ENCODE measurements at places on chromosomes 4 and X.

DNA sequence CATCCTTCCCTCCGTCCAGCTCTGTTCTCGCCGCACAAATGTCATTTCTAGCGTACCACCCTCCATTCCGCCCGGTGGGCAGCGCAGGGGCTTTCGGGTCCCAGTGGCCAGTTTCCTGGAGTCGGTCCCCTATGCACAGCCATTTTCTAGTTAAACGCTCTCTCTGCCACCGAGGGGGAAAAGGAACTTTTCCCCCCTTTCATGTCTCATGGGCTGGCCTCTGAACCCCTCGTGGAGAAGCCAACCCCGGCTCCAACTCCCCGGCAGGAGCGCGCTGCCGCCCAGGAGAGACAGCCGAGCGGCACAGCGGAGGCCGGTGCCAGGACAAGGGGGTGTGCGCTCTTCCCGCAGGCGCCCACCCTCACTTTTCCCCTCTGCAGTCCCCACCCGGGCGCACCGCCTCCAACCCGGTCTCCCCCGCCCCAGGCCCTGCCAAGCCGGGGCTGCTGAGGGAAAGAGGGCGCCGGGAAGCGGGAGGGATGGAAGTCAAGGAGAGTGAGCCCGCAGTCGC, 662 bp downstream of the APBB2 start:
- no peak for DNase-seq

DNA sequence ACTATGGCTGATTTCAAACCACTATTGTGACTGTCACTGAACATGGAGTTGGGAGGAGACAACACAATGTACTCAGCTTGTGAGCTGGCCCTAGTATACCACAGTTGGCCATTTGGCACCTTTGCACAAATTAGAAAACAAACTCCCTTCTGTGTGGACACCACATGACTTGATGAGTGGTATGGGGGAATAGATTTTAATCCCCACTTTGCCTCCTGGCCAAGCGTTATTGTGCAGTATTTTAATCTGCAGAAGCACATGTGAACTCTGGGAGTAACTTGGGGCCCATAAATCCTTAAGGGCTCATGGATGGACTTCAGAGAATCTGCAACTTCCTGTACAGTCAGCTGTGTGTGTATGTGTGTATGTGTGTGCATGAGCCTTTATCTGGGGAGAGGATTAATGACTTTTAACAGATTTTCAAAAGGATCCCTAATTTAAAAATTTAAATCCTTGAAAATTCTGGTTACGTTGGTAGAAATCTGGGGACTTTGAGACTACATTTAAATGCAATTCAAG, 105.0 kb upstream of the PAQR3 start:
- no peak for DNase-seq

- DNase-seq, result no peak
Observed at GRCh38 chr4:74258963-74259362, 49.3 kb upstream of the EPGN start.

DNA sequence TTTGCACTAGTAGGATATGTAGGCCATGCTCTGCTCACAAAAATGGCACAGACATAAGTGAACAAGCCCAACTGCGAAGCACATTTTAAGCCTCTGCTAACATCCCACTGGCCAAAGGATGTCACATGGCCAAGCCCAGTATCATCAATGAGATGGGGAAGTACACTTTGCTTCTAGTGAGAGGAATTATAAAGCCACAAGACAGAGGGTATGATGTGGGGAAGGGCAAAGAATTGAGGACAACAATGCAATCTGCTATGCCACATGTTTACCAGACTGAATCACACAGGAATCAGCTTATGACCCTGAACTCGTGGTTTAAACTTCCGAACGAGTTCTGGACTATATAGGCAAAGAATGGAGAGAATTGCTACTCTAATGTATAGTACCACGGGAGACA, 39.1 kb downstream of the SUPT20HL1 start:
- DNase-seq, result no peak

- DNase-seq, result no peak
Observed at GRCh38 chr4:78684325-78685079, 91.6 kb upstream of the BMP2K start.

DNA sequence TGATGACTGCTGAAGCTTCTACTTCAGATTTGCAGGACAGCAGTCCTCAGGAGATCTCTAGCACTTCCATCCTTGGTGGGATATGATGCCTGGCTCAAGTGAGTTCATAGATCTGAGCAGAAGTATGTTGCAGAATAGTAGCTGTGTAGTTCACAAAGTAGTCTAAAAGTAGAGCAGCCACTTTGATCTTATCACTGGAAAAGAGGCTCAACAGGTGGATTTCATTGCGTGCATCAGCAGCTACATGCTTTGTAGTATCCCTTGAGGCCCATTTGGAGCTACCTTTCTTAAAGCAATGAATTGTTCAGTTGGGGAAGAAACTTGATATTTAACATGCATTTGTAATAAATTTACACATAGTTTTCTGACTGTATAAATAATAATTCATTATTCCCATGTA, 29.9 kb downstream of the BEX3 start:
- no peak for DNase-seq

DNA sequence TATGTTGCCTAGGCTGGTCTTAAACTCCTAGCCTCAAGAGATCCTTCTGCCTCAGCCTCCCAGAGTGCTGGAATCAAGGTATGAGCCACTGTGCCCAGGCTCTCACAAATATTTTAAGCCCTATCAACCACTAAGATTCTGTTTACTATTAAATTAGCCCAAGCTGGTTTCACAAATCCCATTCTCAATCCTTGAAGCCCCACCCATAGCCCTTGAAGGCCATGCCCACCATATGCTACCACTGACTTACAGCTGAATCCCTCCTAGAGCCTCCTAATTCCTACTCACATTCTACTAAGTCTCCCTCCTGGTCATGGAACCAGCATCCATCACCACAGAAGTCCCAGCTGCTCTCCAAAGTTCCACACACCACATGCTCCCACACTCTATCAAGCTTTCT, 9.7 kb downstream of the GRIPAP1 start:
- no peak for DNase-seq

- DNase-seq, result no peak
Observed at GRCh38 chr4:180134091-180134866, 2108.9 kb upstream of the TENM3 start.

GRCh38 chrX:31266203-31267076, 194.6 kb upstream of the FTHL17 start:
- DNase-seq, result no peak

DNA sequence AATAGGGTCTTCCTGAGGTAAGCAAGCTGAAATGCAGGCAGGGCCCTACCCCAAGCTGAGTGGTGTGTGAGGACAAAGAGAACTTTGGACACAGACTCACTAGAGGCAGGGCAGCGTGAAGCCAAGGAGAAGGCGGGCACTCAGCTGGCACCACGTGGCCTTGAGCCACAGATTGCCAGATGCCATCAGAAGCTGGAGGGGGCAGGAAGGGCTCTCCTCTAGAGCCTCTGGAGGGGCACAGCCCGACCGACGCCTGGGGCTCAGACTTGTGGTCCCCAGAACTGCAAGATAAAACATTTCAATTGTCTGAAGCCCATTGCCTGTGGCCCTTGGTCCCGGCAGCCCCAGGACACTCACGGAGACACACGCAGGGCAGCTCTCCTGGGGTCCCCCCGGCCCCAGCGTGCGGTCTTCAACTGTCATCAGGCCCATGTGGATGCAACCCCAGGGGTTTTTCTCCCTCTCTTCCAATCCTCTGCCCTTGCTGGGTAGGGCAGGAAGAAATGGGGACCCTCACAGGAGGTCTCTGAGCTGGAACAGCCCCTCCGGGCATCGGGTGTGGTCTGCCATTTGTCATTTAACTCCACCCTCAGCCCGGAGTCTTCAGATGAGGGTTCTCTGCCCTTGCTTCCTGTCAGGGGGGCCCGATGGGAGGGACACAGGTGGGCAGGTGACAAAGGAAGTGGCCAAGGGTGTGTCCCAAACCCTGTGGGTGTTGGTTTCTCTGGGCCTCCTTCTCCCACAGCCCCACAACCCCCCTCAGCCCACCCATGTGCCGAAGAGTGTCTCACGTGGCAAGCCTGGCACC, 22.2 kb downstream of the HMX1 start:
- DNase-seq, result no peak

- no peak for DNase-seq
Observed at GRCh38 chrX:35787867-35788266, 10.3 kb upstream of the MAGEB16 start.

- DNase-seq, result no peak
Observed at GRCh38 chr4:14865804-14866203, 136.5 kb upstream of the CPEB2 start.

- DNase-seq, result no peak
Observed at GRCh38 chrX:151386838-151387459, 10.1 kb upstream of the VMA21 start.

- DNase-seq, result no peak
Observed at GRCh38 chrX:128287693-128288092, 235.5 kb upstream of the ACTRT1 start.

DNA sequence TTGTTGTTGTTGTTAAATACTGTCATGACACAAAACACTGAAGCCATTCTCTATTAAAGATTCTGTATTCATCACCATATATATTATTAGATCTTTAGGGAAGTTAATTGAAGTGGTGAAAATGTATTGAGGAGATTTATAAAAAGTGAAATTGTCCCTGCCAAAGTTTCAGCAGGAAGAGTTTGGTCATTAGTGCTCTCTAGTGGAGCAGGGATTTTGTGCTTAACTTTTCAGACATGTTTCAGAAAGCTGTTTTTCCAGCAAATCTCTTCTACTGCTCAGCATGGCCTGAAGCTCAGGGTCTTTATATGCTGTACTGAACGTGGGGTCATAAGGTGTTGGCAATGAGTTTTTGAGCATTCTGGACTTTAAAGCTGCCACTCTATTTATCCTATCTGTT, 36.7 kb upstream of the CXXC4 start:
- DNase-seq, result no peak

GRCh38 chr4:13920901-13921300, 293.4 kb upstream of the BOD1L1 start:
- peak; percentile 16 for DNase-seq

GRCh38 chrX:139023531-139023930, 312.0 kb upstream of the FGF13 start:
- no peak for DNase-seq

- no peak for DNase-seq
Observed at GRCh38 chrX:77276742-77277141, 170.4 kb upstream of the FGF16 start.

DNA sequence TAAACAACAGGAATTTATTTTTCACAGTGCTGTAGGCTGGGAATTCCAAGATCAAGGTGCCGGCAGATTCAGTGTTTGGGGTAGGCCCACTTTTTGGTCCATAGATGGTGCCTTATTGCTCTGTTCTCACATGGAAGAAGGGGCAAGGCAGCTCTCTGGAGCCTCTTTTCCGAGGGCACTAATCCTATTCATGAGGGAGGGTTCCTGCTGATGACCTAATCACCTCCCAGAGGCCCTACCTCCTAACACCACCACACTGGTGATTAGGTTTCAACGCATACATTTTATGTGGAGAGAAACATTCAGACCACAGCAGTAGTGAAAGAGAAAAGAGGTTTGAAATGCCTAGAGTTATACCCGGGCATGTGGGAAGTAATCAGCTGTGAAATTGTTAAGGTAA, 1.4 kb upstream of the POLA1 start:
- no peak for DNase-seq

- no peak for DNase-seq
Observed at GRCh38 chr4:175935016-175935661, 123.1 kb upstream of the GPM6A start.

DNA sequence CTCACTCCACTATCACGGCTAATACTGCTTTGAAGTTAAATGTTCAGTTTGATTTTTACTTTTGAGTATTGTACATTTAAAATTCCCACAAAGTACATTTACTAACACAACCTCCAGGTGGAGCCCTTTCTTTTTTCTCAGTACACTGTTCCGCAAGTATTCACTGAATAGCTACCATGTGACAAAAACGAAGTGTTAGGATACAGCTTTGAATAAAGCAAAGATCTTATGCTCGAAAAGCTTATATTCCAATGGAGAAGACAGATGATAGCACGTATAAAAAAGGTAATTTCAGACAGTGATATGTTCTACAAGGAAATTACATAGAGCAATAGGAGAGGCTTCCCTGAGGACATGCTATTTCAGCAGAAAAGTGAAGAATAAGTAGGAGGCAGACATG, 60.7 kb upstream of the ABCG2 start:
- DNase-seq, result no peak

DNA sequence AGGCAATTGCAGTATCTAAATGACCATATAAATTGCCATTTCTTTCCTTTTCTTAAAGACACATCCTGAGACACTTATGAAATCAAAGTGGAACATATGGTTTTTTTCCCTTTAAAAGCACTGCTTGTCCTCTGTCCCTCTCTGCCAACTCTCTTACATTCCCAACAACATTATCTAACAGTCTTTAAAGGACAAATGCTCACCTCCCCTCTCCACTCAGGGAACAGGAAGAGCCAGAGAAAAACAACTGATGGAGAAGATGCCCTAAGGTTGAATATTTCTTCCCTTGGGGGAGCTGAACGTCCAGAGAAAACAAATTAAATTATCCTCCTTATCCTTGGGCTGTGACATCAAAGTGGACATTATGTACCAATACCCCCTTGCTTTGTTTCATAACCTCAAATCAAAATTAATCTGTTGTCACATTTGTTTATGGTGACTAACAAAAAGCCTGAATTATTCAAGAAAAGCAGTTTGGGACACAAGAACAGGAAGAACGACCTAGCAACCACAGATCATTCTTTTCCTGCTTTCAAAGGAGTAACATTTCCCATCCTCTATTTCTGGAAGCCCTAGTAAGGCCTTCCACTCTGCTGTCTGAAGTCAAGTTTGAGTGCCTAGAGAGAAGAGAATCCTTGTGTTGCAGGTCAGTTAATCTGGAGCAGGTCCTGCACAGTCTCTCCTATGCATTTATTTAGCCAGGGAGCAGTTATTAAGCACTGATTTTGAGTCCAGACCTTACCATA, 52.6 kb upstream of the PAGE1 start:
- no peak for DNase-seq

DNA sequence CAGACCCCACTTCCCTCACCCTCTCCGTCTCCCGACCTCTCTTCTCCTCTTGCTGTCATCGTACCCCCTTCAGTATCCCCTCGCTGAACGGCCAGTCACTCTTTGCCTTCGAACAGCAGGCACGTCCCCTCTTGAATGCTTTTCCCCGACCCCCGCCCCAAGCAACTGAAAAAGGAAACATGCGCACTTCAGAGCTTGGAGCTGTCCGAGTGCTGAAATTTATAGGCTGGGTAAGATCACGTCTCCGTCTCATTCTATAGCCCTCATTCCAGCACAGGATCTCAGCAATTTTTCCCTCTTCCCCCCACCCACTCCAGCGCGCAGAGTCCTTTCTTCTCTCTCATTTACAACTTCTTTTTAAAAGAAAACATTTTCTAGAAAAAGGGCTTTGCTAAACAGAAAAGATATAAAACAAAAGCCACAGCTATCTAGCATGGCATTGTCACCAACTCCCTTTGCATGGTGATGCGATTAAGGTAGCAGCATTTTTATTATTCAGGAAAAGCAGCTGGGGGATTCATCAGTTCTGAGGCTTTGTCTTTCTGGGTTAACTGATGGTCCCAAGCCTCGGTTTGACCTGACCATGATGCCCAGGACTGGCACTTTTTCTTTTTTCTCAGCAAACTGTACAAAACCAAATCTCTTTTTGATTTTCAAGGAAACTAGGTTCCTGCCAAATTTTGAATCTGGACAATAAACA, at the start of gene GLRA2:
GLRA2 (plus strand) TSS at position 247 of the 700 bp plus-strand sequence. CDS start 522 bp downstream, outside the sequence.
- DNase-seq, result no peak

Measured in thoracic aorta (tissue), 2 donors.